ENCODE measurements at places on chromosomes 13 and 19. TPM values are rescaled to one million over a fixed set of nuclear protein-coding genes. Genes with fewer than 3 reads are reported as not detected.

ZNF491 gene
- 0.80 TPM for total RNA-seq

CXCL17 gene
- total RNA-seq = not detected

CAPN12 gene
- 24.9 TPM for total RNA-seq

NALCN gene
- not detected for total RNA-seq

NFIX gene
- 0.05 TPM for total RNA-seq

FCHO1 gene
- 76.7 TPM for total RNA-seq

GPC5 gene
- not detected for total RNA-seq

ASPDH gene
- total RNA-seq = not detected

RHPN2 gene
- total RNA-seq = 1.2 TPM

KIRREL2 gene
- 0.58 TPM for total RNA-seq

CRX gene
- not detected for total RNA-seq

THSD8 gene
- total RNA-seq = 25.5 TPM

ZNF682 gene
- 5.5 TPM for total RNA-seq

SIGLEC6 gene
- total RNA-seq = 0.15 TPM

PRODH2 gene
- not detected for total RNA-seq

ZNF177 gene
- 0.50 TPM for total RNA-seq

RGS9BP gene
- 0.40 TPM for total RNA-seq

PNKP gene
- total RNA-seq = 129 TPM

OR10H1 gene
- total RNA-seq = not detected

CYP4F3 gene
- total RNA-seq = 0.15 TPM

KLK14 gene
- not detected for total RNA-seq

RDH8 gene
- not detected for total RNA-seq

SLC8A2 gene
- not detected for total RNA-seq

TNFSF13B gene
- 12.4 TPM for total RNA-seq

F2RL3 gene
- total RNA-seq = 0.13 TPM

C2CD4C gene
- total RNA-seq = 0.08 TPM

PSG1 gene
- not detected for total RNA-seq

NKPD1 gene
- 0.10 TPM for total RNA-seq

MAB21L1 gene
- total RNA-seq = not detected

PRTN3 gene
- not detected for total RNA-seq

SULT2A1 gene
- total RNA-seq = not detected

KCNC3 gene
- 4.2 TPM for total RNA-seq

ZNF471 gene
- 0.28 TPM for total RNA-seq

NANOS3 gene
- total RNA-seq = 0.95 TPM

GAPDHS gene
- not detected for total RNA-seq

PSG7 gene
- total RNA-seq = not detected

CCNA1 gene
- total RNA-seq = 3.5 TPM

CEACAM8 gene
- not detected for total RNA-seq

CCDC70 gene
- total RNA-seq = not detected

HMGB1 gene
- total RNA-seq = 611 TPM

RNF17 gene
- not detected for total RNA-seq

TTC9B gene
- not detected for total RNA-seq

ZNF560 gene
- not detected for total RNA-seq

CDX2 gene
- total RNA-seq = not detected
